ENCODE measurements at places on chromosomes 1 and 21.

GRCh38 chr1:84103197-84103992, 40.7 kb upstream of the PRKACB start:
- DNase-seq, result no peak

DNA sequence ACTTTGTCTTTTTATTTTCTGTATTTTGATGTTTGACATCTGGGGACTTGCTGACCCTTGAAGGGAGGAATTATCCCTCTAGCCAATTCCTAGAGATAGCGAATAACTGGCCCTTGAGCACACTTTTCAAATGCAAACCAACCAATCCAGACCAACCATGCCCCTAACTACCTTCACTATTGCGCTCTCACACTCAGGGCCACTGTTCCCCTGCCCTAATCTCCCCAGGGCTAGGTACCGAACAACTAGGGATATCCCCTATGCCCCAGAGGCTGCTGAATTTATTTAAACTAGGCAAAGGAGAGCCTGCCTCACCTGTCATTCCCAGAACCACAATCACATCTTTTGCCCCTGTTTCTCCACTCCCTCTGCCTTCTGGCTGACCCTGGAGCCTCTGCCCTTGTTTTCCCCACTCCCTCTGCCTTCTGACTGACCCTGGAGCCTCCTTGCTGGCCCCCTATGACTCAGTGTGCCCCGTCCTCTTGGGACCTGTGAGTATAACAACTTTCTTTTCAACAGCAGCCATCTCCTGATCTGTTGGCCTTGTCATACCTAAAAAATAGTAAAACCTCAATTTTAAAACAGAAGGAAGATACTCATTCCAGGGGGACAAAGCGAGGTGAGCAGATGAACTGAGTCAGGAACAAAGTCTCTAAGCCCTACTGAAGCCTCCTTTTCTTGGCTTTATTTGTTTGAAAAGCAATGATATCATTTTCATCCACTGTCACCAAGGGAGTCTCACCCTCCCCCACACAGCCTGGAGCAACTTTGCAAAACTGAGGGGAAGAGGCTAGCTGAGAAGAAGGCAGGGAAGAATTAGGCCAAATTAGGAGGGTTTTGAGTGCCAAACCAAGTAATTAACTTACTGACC, 115.5 kb downstream of the NMNAT2 start:
- no peak for DNase-seq

- DNase-seq, result no peak
These were observed 6.9 kb upstream of the PRDM16 start for GRCh38 chr1:3061981-3062615.

GRCh38 chr1:167057241-167057688, 32.9 kb downstream of the GPA33 start:
- no peak for DNase-seq

DNA sequence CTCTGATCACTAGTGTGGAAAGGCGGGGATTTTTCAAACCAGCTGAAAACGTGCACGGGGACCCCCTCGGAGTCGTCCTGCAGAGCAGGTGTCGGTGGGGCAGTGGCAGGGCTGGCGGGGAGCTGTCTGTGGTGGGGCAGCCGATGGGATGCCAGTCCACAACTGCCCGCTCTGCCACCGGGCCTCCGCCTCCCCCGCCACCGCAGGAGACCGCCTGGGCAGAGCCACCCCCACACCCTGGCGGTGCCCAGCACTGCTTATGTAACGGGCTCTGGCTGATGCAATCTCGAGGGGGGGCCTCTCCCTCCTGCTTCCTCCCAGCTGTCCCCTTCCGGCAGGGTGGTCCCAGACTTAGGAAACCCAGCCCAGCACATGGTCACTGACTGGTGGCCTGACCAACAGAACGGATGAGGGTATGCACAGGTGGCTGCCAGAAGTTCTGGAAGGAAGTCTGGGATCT, 9.3 kb downstream of the CHD5 start:
- no peak for DNase-seq

- DNase-seq, result peak; percentile 56
These were observed 706 bp downstream of the RNF19B start for GRCh38 chr1:32963746-32964460.

DNA sequence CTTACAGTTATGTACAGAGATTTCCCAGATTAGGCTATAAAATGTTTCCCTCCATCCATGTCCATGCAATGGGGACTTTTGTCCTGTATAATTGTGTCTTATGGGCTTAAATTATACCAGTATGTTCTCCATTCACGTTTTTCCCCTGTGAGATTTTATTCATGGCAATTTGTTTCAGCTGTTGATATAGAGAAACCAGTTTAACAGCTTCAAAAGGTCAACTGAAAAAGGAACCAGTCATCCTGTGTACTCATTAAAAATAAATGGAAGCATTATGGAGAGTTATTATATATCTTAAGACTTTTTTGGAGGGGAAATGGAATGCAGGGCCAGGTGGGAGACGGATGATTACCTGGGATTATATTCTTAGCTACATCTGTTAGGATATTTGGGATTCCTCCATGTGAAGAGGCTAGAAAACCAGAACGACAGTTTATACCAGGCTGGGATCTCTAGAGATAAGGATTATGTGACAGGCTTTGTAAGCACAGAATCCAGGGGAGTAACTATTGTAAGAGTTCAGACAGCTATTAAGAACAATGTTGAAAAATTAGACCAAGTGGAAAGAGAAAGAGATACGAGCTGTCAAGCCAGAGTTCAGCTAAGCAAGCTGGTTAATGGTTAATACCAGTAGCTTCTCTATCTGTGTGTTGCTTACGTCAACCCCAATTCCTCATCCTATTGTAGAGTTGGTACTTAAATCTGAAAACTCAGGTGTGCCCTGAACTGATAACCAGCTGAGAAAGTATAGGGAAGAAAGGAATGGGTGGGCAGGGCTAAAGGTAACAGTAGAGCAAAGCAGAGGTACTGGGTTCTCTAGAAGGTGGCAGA, 12.4 kb upstream of the ZNF697 start:
- no peak for DNase-seq

DNA sequence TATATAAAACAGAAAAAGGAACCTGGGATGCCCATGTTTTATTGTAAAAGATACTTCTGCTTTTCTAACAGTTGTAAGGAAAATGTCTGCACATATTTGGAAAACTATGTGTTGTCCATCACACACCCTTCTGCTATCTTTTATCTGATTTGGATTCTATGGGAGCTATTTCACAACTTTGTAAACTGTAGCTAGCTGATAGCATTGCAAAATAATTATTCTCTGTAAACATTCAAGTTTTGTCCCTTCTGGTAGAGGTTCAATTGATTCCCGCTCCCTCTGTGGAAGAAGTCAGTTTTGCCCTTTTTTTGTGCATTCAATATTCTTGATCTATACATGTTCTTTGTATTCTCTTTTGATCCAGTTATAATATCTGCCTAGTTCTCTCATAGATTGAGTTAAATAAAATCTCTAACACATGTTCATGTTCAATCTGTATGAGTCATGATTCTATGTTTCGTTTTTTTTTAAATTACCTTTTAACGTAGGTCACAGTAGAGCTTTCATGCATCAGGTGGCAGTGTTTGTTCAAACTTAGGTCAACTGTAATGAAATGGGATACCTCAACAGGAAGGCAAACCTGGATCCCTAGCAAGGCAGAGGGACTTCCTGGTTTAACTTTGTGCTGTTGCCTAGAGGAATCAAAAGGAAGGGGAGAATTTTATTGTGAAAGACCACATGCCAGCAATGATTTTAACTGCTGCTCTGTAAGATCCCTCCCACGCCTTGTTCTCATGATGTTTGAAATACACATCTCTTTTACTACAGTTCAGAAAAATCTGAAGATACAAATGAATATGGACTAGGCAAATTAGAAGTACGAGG, 26.0 kb upstream of the BCL9 start:
- DNase-seq, result no peak

GRCh38 chr1:229155472-229155871, 115.4 kb upstream of the RAB4A start:
- no peak for DNase-seq

DNA sequence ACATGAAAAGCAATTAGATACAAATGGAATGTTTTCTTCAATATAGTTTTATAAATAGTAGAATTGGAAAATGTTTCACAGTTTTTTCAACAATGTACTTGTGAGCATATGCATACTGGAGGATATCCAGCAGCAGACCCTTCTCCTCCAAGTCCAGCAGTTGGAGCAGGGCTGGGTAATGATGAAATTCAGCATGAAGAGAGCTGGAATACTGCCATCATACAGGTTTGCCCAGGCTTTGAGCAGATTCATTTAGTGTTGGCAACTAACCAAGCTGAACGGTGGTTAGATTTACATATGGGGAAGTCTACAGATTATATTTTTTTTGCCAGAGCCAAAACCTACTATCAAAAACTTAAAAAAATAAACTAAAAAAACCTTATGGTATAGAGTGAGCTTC, 38.3 kb downstream of the WDR3 start:
- no peak for DNase-seq

GRCh38 chr1:175188936-175189335, 3.6 kb downstream of the KIAA0040 start:
- DNase-seq, result peak; percentile 66

DNA sequence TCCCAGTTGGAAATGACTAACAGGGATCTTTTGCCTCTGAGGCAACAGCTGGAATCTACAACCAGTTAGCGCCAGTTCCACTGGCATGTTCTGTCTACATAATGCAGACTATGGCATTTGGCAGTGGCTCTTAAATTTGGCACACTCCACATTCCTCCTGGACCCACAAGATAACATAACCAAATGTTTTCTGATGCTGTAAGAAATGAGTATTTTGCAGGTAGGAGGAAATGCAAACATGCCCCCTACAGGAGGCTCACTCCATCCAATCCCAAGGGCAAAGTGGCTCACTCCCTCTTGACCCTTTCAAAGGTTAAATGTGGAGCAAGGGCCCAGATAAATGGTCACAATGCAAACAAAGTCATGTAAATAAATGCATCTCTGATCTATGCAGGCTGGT, 129.2 kb upstream of the PROX1 start:
- no peak for DNase-seq

DNA sequence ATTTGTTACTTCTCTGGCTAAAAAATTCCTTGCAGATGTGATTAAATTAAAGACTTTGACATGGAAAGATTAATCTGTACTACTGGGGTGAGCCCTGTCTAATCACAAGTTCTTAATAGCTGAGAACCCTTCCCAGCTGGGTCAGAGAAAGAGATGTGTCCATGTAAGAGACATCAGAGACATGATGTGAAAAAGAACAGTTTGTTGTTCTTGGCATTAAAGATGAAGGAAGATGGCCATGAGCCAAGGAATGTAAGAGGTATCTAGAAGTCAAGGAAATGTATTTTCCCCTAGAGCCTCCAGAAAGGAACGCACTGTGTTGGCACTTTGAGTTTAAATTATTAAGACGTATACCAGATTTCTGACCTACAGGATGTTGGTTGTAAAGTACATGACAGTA, 1271.5 kb upstream of the PRMT6 start:
- DNase-seq, result no peak

DNA sequence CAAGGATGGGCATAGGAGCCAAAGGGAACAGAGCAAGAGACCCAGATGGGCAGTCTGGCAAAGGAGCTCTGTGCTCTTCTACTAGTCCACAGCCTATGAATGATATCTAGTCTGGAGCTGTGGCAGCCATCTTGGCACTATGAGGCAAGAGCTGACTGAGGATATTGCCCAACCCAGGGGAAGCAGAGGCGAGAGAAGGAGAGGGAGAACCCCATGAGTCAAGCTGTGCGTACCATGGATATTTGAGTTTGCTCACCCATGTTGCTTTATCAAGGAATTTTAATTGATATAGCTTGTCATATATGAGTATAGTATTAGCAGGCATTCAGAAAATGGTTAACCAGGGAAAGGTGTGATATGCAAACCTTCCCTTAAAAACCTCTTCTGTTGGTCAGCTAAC, 420.9 kb downstream of the PRDM2 start:
- no peak for DNase-seq

GRCh38 chr1:91997607-91998195, 32.1 kb upstream of the EPHX4 start:
- DNase-seq, result peak; percentile 18

DNA sequence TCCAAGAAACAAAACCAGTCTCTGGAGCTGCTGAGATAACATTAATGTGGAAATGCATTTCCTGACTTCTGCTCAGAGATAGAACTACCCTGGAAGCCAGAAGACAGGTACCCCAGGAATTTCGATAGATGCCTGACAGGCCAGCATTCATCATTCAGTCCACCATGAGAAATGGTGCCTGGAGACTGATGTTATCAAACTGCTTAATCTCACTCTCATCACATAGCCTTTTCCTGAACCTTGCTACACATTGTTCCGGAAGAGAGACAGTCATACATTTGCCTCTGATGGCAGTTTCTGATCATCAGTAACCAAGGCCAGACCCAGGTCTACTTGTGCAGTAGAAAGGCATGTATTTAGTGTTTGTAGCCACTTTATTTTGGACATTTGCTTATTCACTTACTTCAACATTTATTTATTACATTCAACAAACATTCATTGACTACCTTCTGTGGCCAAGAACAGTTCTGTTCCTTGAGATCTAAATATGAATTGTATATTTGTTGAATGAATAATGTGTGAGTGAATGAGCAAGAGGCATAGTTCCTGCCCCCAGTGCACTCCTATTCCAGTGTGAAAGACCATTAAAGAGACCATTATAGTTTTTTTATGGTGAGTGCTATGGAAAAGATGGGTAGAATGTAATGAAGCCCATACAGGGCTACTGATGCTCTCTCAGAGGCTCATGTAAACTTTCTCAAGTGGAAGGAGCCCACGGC, 485.7 kb downstream of the NUF2 start:
- DNase-seq, result no peak

GRCh38 chr1:20493839-20494608, 8.0 kb upstream of the CAMK2N1 start:
- DNase-seq, result peak; percentile 77
